ENCODE measurements at places on chromosomes 16 and 17.

GRCh38 chr17:29048440-29049368 is 5.8 kb downstream of the PIPOX start:
- no peak for DNase-seq

DNA sequence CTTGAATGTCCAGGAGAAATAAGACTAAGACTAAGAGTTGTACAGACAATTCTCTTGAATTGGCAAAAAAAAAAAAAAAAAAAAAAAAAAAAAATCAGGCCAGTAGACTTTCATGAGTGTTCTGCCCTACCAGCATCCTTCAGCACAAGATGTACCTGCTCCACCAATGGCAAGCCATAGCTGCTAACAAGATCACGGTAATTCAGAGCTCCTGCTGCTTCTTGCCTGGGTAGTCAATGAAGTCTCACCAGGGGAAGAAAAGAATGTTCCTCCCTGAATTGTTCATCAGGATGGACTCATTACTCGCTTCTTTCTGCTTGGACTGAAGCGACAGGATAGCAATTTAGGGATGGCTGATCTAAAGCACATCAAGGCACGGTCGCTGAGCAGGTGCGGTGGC is 31.1 kb upstream of the APOH start:
- no peak for DNase-seq

DNA sequence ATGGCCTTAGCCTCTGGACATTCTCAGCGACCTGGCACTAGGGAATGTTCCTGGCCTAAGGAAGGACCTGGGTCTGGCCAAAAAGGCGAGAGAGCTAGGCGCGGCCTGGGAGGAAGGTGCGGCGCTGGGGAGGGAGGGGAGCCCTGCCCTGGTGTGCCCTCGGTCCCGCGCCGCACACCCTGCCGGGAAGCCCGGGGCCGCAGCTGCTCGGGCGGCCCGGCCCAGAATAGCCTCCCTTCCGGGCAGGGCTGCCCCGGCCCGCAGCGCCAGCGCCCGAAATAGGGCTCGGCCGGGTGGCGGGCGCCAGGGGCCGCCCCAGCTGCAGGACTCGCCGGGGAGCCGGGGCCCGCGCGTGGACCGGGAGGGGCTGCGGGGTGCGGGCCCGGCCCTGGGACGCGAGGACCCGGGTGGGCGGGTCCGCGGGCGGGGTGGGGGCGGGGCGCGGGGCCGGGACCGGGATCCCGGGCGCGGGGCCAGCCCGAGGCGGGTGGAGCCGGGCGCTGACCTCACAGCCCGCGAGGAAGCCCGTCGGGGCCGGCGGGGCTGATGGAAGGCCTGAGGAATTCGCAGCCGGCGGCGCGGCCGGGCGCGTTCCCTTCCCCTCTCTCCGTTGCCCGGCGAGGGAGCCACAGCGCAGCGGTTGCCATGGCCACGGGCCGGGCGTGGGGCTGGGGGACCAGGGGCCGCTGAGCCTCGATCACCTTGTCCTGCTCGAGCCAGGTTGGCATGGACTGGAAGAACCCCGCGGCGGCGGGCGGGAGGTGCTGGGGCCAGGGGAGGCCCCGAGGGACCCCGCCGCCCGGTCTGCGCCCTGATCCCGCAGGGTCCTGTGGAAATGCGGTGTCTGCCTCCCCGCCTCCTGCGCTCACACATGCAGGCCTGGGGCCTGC is 18.1 kb downstream of the SOCS3 start:
- DNase-seq, result peak; percentile 92

- no peak for DNase-seq
Measured at GRCh38 chr17:83145358-83145738, 65.9 kb downstream of the METRNL start.

DNA sequence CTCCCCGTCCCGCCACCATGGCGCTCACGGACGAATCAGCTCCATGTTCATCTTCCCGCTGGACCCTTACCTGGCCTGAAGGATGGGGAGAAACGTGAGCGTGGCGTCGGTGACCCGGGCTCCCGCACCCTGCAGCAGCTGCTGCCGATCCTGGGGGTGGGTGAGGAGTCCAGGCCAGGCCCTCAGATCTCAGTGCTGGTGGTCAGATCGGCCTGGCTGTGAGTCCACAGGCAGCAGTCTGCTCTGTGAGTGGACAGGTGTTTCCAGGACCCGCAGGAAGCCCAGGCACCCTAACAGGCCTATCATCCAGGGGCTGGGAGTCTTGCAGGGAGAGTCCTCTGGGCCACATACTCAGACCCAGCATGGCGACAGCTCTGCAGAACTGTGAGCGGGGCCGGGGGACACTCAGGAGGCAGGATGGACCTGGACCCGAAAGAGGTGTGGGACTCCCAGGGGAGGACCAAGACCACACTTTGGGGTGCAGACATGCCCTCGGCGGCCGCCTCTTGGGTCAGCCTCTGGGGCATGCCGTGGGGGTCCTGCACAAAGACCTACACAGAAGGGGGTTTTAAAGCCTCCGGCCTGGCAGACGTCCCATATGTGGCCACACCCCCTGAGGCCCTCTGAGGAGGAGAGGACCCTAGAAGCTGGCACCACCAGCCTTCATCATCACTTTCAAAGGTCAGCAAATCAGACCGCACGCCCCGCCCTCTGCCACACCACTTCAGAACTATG is 27.2 kb upstream of the ZNF469 start:
- DNase-seq, result peak; percentile 18

GRCh38 chr17:80938556-80938955 is 53.1 kb upstream of the CHMP6 start:
- DNase-seq, result no peak

- DNase-seq, result no peak
Measured at GRCh38 chr16:8845699-8846298, 23.0 kb downstream of the CARHSP1 start.

DNA sequence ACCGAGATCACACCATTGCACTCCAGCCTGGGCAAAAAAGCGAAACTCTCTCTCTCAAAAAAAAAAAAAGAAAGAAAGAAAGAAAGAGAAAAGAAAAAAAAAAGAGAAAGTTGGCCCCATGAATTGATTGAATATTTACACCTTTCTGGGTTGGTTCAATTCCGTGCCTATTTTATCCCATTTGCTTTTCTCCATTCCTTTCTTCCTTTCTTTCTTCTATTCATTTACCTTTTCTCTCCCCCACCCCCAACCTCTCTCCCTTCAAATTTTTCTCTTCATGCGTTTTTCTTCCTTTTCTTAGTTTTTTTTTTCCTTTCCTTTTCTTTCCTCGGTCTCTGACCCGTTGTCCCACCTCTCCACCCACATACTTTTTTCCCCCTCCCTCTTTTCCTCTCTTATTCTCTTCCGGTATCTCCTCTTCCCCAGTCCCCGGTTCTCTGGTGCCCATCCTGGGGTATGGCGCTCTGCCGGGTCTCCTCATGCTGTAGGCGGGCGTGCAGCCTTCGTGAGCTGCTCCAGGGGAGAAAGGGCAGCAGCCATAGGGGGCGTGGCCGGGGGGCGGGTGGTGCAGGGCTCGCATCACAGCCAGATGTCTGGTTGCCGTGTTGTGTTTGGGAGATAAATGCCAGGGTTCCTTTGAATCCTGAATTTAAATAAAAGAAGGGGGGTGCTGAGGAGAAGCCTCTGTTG is 5.3 kb upstream of the COL1A1 start:
- DNase-seq, result peak; percentile 73

GRCh38 chr16:16003719-16004313 is 54.4 kb downstream of the ABCC1 start:
- no peak for DNase-seq

DNA sequence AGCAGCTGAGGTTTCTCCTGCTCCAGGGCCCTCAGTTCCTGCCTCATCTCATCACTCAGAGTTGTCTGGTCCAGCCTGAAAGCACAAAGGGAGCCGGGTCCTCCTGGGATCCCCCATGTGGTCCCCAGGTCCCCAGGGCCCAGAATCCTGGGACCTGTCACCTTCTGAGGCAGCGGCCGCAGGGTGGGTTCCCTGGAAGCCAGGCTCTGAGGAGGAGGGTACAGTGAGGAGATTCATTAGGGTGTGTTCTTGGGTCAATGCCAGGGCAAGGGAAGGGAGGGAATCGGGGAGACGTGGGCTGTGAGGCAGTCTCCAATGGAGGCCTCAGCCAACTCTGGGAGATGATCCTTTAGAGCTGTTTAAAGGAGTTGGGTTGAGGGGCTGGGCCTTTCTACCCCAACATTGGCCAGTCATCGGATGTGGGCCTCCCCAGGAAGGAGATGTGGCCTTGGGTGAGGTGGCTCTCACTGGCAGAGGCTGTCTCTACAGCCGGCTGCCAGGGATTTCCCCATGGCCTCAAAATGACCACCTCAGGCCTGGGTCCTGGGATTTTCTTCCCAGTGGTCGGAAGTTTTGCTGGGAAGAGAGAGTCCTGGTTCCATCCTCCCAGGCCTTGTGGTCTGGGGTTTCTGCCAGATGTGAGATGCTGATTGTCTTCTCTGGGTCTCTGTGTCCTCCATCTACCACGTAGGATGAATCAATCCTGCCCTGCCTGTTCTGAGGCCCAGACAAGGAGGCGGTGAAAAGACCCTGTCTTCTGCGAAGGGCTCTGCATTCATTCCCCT is 47.3 kb downstream of the NLRP1 start:
- DNase-seq, result no peak

Measured in left ventricle myocardium superior (tissue), 1 donor.